ENCODE measurements at places on chromosomes 2 and 18.
A peak's percentile ranks its signal among the peaks of the same experiment; 100 is the strongest.

- DNase-seq: no peak
Measured at GRCh38 chr18:5738526-5738925, 156.8 kb downstream of the TMEM200C start.

GRCh38 chr2:230989731-230990130, 6.2 kb upstream of the SPATA3 start:
- DNase-seq: no peak

GRCh38 chr2:98099939-98100743, 13.2 kb downstream of the VWA3B start:
- DNase-seq: no peak

DNA sequence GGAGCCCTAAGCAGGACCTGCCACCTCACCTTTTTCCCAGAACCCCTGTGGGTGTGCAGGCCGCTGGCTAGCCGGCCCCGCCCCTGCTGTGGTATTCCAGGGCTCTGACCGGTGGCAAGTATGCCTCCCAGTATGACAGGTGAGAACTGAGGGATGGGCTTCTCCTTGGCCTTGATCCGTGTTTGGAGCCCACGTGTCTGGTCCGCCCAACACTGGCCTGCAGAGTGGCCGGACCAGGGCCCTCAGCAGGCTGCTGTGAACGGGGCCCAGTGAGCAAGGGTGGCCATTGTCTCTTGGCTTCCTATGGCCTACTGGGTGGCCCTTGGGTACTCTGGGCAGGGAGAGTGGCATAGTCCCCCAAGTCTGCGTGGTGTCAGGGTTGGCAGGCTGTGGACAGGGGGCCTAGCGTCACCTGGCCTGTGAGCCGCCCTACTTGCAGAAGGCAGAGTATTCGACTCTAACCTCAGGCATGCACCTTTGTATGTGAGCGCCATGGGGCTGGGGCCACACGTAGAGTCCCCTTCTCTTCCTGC, 1.8 kb downstream of the RNPEPL1 start:
- DNase-seq: no peak

DNA sequence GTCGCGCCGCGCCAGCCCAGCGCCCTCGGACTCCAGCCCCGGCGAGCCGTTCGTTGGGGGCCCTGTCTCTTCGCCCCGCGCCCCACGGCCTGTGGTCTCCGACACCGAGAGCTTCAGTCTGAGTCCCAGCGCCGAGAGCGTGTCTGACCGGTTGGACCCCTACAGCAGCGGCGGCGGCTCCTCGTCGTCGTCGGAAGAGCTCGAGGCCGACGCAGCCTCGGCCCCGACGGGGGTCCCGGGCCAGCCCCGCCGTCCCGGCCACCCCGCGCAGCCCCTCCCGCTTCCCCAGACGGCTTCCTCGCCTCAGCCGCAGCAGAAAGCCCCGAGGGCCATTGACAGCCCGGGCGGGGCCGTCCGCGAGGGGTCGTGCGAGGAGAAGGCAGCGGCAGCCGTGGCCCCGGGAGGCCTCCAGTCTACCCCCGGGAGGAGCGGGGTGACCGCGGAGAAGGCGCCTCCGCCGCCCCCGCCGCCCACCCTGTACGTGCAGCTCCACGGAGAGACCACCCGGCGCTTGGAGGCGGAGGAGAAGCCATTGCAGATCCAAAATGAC, 1.4 kb downstream of the PHLPP1 start:
- DNase-seq: peak; percentile 70

GRCh38 chr18:29241199-29241598, 1064.3 kb upstream of the CDH2 start:
- no peak for DNase-seq

DNA sequence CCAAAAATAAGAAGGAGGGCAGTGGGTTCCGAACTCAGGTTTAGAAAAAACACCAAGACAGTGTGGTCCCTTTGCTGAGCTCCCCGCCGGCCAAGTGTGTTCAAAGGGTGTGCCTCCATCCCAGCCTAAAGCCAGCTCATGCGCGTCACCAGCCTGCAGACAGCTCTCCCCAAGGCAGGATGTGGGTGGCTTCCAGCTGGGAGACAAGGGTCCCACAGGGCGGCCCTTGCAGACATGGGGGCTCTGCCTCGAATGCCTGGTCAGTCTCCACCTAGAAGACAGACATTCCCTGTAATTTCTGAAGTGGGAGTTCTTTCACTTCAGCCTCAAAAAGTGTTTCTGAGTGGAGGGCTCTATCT, 135.8 kb upstream of the GPC1 start:
- no peak for DNase-seq

GRCh38 chr2:145596416-145596815, 1076.5 kb upstream of the ZEB2 start:
- DNase-seq: no peak

DNA sequence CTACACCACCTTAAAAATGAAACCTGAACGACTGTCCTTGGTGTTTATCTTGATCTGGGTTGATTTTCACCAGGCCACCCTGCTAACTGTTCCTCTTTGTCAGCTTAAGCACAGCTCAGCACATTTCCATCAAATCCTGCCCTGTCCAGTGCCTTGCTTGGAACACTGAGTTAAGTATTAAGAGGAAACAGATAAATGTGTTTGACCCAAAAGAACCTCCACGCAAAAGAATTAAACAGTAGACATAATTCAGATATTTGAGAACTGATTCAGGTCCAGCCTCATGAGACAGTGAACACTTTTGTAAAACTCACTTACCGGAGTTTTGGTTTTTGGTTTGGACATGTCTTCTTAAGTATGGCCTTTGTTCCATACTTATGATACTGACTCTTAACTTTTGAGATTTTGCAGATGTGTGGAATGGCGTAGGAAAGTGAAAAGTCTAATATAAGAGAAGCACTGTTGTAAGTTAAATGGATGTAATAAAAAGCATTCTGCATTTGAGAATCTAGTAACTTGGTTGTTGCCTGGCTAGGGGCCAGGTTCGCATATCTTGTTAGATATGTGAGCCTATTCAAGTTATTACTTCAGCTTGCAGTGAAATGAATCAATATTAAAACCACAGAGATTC, 88.9 kb upstream of the SERPINE2 start:
- no peak for DNase-seq

DNA sequence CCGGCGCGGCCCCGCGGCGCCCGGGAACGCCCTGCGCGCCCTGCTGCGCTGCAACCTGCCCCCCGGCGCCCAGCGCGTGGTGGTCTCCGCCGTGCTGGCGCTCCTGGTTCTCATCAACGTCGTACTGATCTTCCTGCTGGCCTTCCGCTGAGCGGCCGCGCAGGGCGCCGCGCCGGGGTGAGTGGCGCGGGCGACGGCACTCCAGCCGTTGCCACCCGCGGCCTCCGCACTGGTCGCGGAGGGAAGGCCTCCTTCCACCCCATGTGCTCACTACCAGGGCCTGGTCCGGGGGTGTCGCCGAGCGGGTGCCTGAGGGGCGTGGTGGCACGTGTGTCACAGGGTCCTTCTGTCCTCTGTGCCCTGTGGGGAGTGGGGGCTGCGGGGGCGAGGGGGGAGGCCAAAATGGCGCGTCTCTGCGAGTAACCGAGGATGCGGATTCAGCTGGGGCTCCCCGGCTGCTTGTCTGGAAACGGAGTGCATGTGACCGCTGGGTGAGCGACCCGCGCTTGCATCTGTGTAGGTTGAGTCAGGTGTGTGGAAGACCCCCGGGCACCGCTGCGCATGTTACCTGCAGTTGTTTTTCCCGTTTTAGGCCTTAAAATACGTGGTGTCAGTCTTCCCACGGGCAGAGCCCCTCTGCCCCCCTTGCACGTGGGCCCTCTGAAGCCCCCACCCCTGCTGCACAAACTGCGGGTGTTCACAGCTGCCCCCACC, 58.0 kb downstream of the FAM168B start:
- peak; percentile 50 for DNase-seq

- DNase-seq: no peak
Measured at GRCh38 chr2:17803497-17803896, 12.8 kb upstream of the MSGN1 start.

GRCh38 chr2:59308108-59308507, 1067.0 kb upstream of the FANCL start:
- no peak for DNase-seq

DNA sequence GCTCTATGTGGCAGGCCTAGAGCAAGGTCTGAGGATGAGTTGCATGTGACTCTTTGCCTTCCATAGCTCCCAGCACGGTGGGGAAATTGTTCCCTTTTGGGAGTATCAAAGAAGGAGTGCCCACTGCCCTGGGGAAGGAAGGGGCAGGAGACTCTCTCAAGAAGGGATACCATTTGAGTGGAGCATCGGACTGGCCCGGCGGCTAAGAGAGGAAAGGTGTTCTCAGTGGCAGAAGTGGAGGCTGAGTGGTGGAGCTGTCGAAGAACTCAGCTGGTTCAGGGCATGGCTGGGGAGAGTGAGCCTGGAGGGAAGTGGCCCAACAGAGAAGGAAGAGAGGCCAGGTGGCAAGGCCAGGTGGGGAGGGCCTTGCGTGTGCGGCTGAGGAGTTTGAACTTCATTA, 235.2 kb downstream of the DYSF start:
- DNase-seq: no peak

DNA sequence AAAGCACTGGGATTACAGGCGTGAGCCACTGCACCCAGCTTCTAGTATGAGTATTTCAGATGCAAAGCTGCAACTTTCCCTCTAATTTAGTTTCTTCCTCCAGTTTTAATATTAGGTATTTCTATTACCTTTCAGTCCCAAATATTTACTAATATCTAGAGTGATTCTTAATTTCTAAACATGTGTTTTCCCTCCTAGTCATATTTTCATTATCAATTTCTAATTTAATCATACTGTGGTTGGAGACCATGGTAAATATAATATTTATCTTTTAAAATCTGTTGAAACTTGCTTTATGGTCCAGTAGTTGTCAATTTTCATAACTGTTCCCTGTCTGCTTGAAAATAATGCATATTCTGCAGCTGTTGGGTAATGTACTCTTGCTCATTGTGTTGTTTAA, 245.9 kb upstream of the REV1 start:
- DNase-seq: no peak

DNA sequence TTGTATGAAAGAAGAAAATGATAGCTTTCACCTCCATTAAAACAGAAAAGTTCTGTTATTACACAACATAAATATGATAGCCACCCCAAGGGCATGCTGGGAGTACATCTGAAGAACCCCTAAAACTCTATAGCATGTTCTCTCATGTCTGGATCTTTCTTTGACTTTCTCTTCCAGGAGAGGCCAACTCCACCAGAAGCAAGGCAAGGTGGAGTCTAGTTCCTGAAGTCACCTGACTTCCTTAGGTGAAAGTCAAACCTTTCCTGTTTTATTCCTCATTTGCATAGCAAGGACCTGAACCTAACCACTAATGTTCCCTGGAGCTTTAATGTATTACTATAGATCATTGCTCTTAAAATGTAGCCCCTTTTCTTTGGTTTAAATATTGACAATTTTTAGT, 5.7 kb downstream of the STAT1 start:
- no peak for DNase-seq

GRCh38 chr2:240799033-240799820, 20.8 kb downstream of the KIF1A start:
- DNase-seq: peak; percentile 42

DNA sequence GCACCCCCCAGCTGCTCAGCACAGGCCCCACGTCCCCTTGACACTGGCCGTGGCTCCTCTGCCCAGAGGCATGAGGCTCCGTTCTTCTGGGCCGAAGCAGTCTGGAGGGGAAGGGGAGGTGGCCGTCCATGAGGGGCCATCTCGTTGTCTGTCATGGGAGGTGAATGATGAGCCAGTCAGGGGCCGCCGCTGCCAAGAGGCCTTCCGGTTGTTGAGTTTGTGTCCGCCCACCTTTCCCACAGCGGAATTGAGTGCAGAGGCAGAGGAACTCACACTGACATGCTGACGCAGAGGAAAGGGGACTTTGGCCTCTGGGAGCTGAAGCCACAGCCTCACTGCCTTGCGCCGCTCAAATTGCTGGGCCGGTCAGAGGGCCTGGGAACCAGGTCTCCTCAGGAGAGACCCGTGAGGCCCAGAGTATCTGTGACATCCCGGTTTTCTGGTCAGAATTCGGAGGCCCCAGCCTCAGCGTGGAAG, 268.4 kb downstream of the ATAD2B start:
- DNase-seq: no peak

DNA sequence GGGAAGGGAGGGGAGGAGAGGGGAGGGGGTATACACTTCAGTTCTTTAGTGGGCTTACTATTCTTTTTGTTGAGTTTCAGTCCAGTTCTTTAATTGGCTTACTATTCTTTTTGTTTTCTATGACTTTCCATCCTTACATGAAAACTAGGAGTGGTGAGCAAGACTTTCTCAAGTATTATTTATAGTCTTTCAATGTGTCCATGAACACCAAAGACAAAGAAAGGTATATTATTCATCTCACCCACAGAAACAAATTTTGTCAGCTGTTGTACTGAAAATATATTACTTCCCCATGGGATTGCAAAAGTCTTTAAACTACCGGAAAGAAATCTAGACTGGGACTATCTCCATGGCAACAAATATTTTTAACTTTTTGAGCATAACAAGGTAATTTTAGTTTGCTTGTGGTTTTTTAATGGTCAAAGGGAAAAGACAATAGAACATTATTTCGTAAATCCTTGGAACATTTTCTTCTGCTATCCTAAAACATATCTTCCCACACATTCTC, 17.6 kb downstream of the ADAM17 start:
- no peak for DNase-seq

DNA sequence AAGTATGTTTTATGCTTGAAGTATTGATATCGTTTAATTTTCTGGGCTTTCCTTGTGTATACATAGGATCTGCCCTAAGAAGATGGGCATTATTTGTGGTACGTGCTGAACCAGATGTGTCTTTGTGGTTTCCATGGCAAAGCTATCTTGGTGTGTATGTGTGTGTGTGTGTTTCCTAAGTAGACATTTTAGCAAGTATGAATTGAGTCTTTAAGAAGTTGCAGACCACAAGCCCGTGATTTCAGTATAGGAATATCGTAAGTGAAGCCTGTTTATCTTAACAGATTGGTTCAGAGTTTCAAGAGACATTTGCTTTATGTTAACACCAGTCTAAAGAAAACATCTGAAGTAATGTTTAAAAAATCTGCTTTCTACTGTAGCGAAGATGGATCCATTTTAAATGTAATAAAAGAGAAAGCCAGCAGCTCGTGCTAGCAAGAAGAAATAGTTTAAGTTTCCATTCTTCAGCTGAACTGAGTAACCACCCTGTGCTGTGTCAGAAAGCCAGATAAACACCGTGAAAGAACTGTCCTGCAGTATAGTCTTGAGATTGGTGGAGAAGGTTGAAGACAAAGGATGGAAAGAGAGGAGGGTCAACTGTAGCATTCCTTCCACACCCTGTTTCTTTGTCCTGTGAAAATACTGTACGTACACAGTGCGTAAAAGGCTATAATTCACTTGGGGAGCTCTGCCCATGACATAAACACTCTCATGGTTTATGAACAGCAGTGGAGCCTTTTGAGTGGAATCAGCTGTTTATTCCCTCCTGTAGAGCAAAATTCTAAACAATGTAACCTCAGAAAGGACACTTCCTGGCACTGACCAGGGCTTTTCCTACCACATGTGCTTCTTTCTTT, 91.9 kb upstream of the FOSL2 start:
- no peak for DNase-seq

DNA sequence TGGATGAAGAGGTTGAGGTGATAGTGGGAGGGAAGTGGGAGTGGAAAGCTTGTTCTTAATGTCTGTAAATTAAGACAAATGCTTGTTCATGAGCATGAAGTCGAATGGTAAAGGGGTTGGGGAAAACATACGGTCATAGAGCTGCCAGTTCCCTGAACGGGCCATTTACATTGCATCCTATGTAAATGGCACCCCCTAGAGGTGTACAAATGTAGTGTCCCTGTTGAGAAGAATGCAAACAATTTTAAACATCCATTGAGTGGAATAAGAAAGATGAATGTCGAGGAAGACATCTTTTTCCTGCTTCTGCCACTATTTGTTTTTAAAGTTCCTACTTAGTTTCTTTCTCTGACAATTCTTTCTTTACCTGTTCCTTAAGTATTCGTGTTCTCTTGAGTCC, 155.7 kb downstream of the RDH14 start:
- no peak for DNase-seq

All from right forelimb (tissue), 1 donor.